ENCODE measurements at places on chromosomes 4 and X.

DNA sequence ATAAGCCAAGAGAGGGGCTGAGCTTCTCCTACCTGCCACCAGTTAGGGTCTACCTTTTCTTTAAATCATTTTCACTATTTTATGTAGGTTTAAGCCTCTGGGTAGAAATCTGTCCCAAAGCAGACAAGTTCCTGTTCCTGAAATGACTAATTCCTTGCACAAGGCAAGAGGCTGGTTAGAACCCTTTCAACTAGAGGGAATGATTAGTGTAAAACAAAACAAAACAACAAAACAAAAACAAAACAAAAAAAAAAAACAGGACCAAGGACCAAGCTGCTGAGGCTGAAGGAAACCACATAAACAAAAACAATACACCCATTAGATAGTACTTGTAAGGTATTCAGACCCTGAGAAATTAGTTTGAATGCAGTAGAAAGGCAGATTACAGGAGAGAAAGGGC is 62.7 kb downstream of the MAML3 start:
- no peak for DNase-seq

DNA sequence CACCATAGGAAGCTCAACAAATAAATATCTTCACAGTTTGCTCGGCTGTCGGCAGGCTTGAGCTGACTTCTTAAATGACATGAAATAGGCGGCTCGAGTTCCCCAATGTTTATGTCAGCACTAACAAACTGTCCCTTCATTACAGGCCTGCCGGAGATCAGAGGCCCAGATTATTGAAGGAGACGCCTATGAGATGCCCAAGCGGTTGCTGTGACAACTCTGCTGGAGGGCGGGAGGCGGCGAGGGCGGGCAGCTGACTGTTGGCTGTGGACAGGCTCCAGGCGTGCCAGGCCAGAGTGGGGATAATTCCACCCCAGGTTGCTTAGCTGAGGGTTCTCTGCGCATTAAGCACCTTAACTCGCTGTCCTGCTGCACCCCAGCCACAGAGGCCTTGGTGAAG is 39.2 kb upstream of the MSX1 start:
- DNase-seq, result peak; percentile 69

DNA sequence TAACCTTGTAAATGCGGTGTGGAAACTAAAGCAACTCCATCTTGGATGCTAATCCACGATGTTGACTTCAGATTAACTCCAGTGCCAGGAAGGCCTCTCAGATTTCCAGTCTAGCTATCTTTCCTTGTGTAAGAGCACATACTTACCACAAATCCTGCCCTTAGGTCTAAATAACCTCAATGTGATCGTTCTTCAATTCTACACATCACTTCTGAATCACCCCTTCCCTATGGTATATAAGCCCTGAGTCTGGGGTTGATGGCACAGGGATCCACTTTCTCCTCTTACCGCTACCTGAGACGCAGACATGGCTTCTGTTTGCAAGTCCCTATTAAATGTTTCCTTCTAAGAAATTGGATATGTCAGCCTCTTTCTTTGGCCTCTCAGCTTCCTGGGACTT is 17.5 kb upstream of the ZNF41 start:
- DNase-seq, result no peak

DNA sequence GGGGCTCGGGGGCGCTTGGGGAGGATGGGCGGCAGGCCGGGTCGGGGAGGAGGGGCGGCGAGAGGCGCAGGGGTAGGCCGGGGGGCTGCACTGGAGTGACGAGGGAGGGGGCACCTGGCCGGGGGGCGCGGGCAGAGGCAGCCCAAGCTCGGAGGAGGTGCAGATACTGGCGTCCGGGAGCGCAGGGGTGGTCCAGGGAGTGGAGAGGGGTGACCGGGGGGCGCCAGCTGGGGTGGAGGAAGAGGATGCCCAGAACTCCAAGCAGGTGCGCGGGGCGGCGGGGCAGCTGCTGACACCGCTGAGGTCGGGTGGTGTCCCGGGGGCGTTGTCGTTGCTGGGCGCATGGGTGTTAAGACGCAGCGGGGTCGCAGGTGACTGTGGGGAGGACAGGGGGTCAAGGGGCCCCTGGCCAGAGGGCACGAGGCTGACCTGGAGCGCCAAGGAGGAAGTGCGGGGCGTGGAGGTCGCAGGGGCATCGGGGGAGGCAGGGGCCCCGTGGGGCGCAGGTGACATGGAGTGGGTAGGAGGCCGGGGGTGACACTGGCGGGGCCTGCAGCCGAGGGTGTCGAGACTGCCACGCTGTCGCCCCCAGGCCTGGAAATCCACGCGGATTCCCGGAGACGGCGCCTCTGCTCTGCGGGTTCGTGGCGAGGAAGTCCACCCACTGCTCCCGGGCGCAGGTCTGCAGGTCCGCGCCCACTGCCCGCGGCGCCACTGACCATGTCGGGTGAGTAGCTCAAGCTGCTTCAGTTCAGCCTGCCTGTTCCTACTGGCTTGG is 928 bp downstream of the GYG2 start:
- no peak for DNase-seq

DNA sequence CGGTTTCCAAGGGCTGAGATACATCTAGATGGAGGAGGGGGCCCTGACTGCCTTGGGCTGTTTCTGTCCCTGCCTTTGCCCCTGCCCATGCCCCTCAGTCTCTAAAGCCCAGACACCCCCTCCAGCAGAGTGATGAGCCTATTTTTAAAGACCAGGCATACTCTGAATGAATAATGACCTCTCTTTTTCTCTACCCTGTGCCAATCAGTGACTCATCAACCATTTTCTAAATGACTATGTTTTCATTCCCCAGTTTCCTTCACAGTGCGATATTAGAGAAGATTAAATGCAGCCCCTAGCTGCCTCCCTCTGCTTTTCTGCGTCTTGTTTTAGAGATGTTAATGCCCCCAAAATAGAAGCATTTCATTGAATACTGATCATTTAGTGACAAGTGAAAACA is 15.5 kb upstream of the NHS start:
- DNase-seq, result no peak

DNA sequence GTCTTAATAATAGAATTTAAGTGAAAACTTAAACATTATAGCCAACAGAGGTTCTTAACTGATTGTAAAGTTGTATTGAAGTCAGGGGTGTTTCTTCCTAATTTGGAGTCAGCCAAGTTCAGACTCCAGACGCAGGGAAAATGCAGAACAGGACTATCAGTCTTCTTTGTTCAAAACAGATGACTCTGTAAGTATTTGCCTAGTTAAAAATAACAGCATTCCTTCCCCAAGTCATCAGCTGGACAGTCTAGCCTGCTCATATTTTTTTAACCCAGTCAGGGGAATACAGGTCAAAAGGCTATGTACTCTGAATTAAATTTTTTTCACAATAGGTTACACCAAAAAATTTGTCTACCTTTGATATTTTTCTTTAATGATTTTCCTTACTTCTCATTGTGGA is 73.8 kb upstream of the DCLK2 start:
- no peak for DNase-seq

DNA sequence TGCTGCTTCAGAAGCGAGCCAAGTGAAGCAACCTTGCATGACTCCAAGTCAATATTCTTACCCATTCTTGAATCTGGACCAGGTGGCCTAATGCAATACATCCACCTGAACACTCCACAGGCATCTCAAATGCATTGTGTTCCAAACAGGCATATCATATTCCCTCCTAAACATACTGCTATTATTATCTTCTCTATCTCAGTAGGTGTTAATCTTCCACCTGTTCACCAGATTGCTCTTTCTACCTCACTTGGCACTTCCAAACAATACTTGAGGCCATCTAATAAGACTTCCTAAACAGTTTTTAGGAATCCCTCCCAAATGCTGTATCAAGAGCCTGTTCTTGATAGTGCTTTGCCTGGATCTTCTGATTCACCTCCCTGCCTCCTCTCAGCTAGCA is 90.7 kb downstream of the GPRIN3 start:
- DNase-seq, result no peak

- DNase-seq, result no peak
Observed at GRCh38 chr4:10731690-10732089, 47.1 kb upstream of the CLNK start.

Data from C1 segment of cervical spinal cord (tissue), 14 donors.